Activated T-cell treated with anti-CD3 and anti-CD28 coated beads for 4 hours (primary cell): ENCODE measurements at places on chromosomes 16 and 17.
A peak's percentile ranks its signal among the peaks of the same experiment; 100 is the strongest.

GRCh38 chr16:23920446-23920845 lies 84.7 kb downstream of the PRKCB start:
- DNase-seq: no peak

GRCh38 chr17:6708357-6708961 lies 4.7 kb downstream of the SLC13A5 start:
- DNase-seq: no peak

GRCh38 chr17:78684026-78684425 lies 98.0 kb downstream of the CYTH1 start:
- no peak for DNase-seq

DNA sequence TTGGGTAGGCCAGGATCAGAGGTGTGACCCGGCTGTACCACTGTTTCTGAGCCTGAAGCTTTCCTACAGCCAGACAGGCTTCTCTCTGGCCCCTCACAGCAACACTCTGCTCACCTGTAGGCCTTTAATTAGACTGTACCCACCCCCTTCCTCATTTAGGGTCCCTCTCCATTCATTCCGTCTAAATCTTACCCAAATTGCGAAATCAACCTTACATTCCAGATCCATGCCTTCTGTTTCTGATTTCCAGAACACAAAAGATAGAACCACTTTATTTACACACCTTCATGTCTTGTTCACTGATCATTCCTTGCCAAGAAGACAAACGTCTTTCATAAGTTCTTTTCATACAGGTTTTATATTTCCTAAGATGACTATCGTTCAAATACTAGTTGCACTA lies 160.8 kb downstream of the ZNF18 start:
- no peak for DNase-seq

- DNase-seq: no peak
Observed at GRCh38 chr17:76135810-76136188, 5.2 kb downstream of the FOXJ1 start.

DNA sequence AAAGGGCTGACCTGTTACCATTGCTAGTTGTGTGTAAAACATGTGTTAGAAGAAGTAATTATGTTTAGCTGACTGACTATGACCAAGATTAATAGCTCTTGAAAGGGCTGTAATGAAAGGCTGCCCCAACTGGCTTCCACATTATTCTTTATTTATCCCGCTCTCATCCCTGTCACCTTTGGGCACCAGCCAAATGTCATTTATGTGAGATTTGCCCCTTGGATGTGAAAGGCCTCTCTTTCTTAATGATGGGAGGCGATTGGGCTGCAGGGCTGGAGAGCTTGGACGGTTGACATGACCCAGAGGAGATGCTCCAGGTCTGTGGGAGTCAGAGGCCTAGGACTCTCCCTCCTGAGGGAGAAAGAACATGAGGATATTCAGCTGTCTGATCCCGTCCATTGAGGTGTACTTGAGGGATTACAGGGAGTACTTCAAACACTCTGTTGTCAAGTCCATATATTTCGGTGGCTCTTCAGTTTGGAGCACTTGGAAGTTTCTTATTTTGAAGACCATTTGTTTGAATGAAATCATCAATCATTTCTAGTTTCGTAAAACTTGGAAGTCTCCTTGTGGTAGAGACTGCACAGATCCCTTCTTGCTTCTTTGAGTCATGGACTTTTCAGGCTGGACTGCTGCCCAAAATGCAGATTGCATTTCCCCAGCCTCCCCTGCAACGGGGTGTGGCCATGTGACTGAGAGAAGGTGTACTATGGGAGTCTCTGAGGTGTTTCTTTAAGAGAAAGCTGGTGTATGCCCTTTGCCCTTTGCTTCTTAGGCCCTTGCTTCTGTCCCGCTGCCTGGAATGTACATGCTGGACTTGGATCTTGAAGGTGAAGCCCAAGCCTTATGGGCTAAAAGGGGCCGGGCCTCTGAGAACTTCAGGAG lies 51.3 kb downstream of the FTO start:
- no peak for DNase-seq

GRCh38 chr16:55169780-55170179 lies 154.2 kb upstream of the IRX6 start:
- DNase-seq: no peak

DNA sequence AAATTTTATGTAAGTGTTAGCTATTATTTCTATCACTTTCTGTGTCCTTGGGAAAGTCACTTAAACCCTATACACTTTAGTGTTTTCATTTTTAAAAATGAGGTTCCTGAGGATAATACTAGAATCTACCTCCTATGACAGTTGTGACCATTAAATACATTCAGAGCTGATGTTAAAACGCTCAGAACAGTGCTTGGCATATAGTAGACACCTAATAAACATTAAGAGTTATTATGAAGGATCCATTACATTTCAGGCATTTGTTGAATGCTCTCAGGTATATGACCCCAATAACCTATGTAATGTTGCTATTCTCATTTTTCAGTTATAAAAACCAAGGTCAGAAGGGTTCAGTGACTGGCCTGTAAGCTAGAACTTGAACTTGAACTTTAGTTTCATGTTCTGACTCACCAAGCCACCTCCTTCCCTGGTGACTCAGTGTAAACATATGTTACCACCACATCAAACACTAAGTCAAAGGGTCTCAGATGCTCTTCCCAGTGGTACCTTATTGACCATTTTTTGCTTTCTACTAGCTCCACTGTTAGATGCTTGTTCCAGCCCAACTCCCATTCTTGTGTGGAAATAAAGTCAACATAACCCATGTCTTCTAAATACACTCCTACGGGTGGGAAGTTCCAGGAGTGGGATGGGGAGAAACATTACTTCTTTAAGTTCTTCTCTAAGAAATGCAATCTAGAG lies 47.6 kb downstream of the HSD17B2 start:
- DNase-seq: no peak

GRCh38 chr17:50690887-50691549 lies 16.7 kb downstream of the ANKRD40 start:
- DNase-seq: no peak

GRCh38 chr17:80364091-80364691 lies 50.8 kb upstream of the ENDOV start:
- DNase-seq: no peak

- no peak for DNase-seq
Observed at GRCh38 chr17:50180620-50181019, 14.8 kb downstream of the SGCA start.

GRCh38 chr17:7177191-7177953 lies 1.8 kb downstream of the ASGR1 start:
- peak; percentile 55 for DNase-seq

- DNase-seq: no peak
Observed at GRCh38 chr16:58638148-58639036, 8.8 kb upstream of the CNOT1 start.

GRCh38 chr16:5642011-5642410 lies 544.4 kb upstream of the EEF2KMT start:
- DNase-seq: no peak

- peak; percentile 25 for DNase-seq
Observed at GRCh38 chr17:81295676-81296381, 722 bp upstream of the SLC38A10 start.

DNA sequence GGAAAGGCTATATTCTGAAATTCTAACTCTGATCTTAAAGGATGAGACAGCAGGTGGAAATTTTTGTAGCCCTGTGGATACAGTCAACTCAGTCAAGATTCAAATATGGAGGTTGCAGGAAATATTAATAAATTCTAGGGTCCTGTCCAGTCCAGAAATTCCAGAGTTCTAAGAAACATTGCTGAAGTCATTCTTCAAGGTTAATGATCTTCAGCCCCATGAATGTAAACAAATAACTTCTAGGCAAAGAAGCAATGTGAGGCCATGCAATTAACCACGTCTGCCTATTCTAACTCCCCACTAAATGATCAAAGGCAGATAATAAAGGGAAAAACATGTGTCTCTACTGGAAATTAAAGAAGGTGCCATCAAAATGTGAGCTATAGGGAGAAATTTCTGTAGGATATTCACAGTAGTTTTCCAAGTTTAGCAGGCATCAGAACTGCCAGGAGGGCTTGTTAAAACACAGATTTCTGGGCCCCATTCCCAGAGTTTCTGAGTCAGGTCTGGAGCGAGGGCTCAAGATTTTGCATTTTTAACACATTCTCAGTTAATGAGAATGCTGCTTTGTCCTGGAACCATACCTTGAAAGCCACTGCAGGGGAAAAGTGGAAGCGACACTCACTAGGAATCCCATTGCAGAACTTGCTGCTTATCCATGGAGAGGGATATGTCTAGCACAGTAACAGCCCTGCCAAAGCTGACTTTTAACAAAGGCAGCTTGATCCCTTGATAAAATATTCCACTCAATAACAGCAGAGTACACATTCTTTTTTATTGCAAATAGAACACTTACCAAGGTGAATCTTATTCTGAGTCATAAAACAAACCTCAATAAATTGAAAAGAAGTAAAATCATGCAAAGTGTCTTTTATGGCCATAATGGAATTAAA lies 61.8 kb downstream of the DNAH3 start:
- DNase-seq: no peak

DNA sequence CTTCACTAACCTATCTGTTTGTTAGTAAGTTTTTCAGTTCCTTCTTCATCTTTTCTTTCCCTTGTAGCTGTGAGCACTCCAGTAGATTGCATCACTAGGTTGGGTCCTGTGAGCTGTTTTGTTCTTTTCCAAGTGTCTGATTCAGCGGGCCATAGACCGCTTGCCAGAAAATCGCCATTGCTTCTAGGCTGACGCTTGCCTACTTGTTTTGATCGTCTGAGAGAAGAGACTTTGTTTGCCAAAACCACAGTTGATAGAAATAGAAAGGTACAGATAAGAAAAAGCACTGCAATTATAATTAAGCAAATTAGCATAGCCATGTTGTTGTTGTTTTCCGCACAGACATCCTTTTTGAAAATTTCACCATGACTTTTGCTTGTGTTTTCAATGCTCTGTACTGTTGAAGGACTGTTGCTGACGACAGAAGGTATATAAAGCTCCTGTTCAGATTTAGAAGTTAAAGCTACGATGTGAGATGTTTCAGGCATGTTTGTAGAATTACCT lies 3.1 kb downstream of the EVI2A start:
- DNase-seq: peak; percentile 14

DNA sequence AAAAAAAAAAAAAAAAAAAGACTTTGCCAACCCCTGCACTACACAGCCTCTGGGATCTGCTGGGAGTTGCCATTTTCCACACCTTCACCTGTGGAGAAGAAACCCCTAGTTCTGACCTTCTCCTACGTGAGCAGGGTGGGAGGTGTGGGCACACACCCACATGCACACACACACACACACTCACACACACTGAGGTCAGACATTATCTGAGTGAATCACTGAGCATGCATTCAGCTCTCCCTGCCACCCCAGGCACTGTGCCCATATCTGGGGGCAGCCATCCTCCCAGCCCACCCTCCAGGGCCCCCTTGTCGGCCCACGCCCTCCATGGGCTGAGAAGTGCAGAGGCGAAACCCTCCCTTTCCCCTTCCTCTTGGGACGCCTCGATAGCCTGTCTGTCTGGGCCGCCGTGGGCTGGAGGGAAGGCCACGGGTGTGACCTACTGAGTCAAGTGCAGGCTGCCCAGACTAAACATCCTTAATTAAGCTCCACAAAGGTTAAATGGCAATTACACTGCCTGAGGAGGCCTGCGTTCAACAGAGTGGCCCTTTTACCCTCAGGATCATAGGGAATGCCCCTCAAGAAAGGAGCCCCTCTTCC lies 143.8 kb downstream of the C16orf95 start:
- no peak for DNase-seq

DNA sequence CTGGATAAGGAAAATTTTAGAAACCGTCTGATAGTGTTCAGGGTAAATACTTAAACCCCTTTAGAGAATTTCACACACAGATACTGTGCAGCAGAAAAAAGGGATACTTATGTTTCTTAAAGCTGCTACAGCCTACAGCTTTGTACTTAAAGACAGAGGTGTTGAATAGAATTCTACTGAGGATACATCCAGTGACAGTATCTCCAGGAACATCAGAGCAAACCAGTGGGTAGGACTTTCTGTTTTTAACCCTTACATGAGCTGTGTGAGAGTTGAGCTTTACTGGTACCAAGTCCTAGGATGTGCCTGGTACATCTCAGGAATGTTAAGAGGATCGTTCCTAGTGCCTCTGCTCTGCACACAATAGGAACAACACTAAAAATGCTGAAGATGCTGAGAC lies 191.5 kb downstream of the FTO start:
- DNase-seq: no peak

DNA sequence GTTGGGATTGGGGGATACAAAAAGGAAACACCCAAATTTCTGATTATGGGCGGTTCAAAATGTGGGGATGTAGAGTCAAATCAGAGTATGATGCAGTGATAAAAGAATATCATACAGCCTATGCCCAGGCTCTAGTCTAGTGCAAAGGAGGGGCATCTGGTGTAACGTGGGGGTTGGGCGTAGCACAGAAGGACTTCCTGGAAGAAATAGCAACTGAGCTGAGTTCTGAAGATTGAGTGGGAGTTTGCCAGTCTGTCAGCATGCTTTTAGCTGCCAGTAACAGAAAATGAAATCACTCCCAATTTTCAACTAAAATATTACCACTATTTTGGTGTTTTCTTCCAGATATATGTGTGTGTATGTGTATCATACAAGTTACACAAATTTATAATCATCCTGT lies 196.9 kb downstream of the SPECC1 start:
- DNase-seq: peak; percentile 21

DNA sequence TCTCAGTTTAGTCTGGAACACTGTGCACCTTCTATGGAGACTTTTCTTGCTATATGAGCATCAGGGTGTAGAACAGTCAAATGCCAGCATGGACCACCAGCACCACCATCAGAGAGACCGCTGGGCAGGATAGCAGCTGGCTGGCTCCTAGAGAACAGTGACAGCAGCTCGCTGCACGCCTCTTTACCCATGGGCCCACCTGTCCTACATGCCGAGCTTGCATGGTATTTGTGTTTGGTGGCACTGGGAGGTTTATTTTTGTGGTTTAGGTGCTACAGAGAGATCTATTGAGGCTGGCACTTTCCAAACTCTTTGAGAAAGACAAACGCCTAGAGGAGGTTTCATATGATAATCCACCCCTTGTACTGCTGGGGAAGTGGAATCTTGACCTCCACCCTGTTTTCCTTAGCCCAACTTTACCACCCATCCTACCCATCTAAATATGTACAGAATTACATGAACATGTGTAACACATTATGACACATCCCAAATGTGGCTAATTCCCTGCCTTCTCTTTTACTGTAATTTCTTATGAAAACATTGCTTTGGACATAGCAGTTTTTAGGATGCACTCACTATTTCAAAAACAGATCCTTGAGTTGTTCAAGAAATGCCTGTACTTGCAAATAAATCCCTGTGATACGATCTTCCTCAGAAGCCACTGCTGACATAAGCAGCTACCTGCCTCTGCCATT lies 46.3 kb downstream of the COG7 start:
- DNase-seq: no peak

- DNase-seq: no peak
Observed at GRCh38 chr17:33038740-33039139, 47.1 kb downstream of the SPACA3 start.

- no peak for DNase-seq
Observed at GRCh38 chr17:44786551-44787081, 27.8 kb downstream of the ADAM11 start.
